ENCODE measurements at places on chromosomes 7 and 10. TPM values are rescaled to one million over a fixed set of nuclear protein-coding genes. Genes with fewer than 3 reads are reported as not detected.

PLXDC2 gene
- 51.4 TPM for total RNA-seq

RNLS gene
- total RNA-seq: 11.6 TPM

IRF5 gene
- not detected for total RNA-seq

RAPGEF5 gene
- 39.3 TPM for total RNA-seq

HPSE2 gene
- not detected for total RNA-seq

CNTNAP2 gene
- not detected for total RNA-seq

INA gene
- 0.44 TPM for total RNA-seq

OPN1SW gene
- total RNA-seq: not detected

TFEC gene
- total RNA-seq: 0.19 TPM

CREB5 gene
- 4.4 TPM for total RNA-seq

LIPM gene
- not detected for total RNA-seq

PRF1 gene
- total RNA-seq: not detected

PTPRZ1 gene
- not detected for total RNA-seq

ABCC2 gene
- 0.25 TPM for total RNA-seq

LIPJ gene
- under 0.01 TPM for total RNA-seq

ST8SIA6 gene
- not detected for total RNA-seq

RAMP3 gene
- total RNA-seq: not detected

GNGT1 gene
- not detected for total RNA-seq

AKR1C2 gene
- total RNA-seq: 71.3 TPM

NEURL1 gene
- under 0.01 TPM for total RNA-seq

EMX2 gene
- total RNA-seq: not detected

SAMD9 gene
- total RNA-seq: 26.8 TPM
